Stimulated activated CD4-positive, alpha-beta T cell treated with anti-CD3 and anti-CD28 coated beads, Interleukin-4, amount 100 ng/mL, for 48 hours (primary cell): ENCODE measurements at places on chromosomes 1 and 21.

DNA sequence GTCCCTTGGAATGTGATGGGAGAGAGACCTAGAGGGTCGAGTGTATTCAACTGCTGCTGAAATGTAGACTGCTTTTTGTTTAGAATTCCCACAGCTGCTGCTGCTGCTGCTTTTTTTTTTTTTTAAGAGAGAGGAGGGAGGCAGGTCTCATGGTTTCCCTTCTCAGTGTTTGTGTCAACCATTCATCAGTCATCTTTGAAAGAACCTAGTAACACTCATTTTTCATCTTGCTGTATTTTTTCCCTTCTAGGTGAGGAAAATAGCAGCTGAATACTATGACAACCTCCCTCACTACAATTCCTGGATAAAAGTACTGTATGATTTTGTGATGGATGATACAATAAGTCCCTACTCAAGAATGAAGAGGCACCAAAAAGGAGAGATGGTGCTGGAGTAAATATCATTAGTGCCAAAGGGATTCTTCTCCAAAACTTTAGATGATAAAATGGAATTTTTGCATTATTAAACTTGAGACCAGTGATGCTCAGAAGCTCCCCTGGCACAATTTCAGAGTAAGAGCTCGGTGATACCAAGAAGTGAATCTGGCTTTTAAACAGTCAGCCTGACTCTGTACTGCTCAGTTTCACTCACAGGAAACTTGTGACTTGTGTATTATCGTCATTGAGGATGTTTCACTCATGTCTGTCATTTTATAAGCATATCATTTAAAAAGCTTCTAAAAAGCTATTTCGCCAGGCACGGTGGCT, 9.2 kb downstream of the DEGS1 start:
- no peak for DNase-seq

DNA sequence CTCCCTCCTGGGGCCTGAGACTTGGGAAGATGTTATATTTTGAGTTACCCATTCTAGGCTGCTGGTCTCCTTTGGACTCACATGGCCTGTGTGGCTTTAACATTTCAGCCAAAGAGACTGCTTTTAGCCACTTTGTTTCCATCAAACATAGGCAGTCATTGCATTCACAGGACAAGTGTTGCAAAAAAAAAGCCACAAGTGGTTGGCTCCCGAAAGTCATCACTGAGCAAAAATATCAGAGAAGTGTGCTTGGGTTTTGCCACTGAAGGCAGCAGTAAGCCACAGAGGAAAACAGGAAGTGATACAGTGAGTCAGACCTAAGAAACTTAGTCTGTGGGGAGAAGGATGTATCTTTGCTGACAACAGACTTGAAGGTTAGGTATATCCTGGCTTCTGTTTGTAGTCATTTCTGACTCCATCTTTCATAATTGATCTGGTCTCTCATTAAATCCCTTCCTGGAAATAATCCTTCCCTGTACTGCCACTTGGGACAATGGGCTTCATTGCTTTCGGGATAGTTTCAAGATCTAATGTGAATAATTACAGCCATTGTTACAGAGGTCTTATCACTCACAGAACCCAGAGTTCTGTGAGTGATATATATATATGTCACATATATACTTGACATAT, 80.9 kb downstream of the COLGALT2 start:
- no peak for DNase-seq

DNA sequence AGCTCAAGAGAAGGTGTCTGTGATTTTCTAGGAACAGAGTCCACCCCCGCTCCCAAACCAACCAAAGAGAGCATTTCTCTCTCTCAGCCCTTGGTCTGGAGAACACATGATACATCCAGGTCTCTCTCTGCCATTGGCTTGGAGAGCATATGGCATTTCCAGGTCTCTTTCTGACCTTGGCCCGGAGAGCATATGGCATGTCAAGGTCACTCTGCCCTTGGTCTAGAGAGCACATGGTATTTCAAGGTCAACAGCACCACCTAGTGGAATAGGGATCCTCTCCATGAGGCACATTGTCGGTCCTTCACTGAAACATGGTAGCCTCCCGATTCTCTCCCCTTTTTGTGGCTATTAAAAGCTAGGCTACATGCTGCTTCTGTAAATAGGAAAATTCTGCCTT, 437.7 kb upstream of the OLFM3 start:
- no peak for DNase-seq

- no peak for DNase-seq
These were observed 171.5 kb upstream of the DUSP10 start for GRCh38 chr1:221913351-221913892.

- DNase-seq = no peak
These were observed 4.4 kb downstream of the CHIT1 start for GRCh38 chr1:203225071-203225470.

DNA sequence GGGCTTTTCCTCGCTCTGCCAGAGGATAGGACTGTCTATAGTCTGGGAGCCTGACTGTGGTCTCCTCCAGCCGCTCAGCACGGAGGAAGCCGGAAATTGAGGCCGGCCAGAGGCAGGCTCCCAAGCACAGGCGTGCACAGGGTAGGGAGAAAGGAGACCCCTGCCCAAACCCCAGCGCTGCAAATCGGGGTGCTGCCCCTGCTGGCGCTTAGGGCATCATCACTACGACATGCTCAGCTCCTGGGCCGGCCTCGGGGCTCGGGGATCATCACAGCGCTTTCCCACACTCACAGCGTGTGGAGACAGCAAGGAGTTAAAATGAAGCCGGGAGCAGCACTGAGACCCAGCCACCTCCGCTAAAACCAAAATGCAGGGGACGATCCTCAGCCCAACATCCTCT, 62.8 kb upstream of the ARHGEF16 start:
- DNase-seq = no peak

- DNase-seq = no peak
These were observed 1.5 kb upstream of the CRABP2 start for GRCh38 chr1:156706657-156707416.

DNA sequence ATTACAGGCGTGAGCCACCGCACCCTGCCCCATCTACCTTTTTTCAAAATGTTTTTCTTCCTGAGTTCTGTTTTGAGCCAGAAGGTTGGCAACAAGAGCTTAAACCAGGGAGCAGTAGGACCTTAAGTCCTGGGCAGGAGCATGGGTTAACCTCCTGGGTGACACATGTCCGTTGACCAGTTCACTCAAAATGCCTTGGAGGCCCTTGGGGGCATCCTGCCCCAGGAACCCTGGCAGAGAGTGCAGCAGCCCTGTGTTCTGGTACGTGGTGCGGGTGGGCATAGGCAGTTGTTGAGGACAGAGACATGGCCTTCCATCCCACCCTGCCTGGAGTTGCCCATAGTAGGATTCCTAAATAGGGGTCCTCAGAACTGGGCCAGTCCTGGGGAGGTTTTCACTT, 11.6 kb downstream of the H6PD start:
- DNase-seq = no peak

DNA sequence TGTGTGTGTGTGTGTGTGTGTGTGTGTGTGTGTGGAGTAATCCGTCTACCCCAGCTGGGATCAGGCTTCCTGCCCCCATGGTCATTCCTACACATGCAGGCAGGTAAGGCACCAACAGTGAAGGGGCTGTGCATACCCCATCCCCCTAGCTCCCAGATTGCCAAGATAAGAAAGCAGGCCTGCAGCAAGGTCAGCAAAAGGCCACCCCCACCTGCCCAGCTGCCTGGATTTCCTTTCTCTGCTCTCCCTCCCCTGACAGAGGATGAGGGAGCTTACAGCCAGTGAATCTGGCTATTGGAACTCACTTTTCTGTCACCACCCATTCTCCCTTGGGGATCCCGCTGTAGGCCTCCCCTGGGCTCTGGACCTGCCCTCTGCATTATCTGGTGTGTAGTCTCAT, 7.9 kb downstream of the ALX3 start:
- no peak for DNase-seq

- DNase-seq = no peak
These were observed 12.9 kb downstream of the TTC34 start for GRCh38 chr1:2788506-2789163.

- DNase-seq = no peak
These were observed 59.6 kb downstream of the USP24 start for GRCh38 chr1:55155522-55155921.

GRCh38 chr1:160541622-160542302, 18.7 kb upstream of the SLAMF6 start:
- DNase-seq = no peak

DNA sequence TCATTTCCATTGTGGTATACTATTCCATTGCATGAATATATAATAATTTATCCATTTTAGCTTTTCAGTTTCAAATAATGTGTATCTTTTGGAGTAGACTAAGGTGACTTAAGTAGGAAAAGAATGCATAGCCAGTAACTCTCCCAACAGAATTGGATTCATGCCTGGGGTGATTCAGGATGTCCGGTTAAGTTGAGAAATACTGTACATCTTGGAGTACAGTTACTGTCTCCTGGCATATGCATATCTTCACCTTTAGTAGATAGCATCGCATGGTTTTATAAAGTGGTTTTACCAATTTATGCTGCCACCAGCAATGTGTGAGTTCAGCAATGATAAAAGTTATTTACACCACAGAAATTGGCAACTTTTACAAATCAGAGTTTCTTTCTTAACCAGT, 18.6 kb upstream of the SLC6A9 start:
- DNase-seq = no peak

- DNase-seq = no peak
These were observed 978 bp downstream of the PRDM15 start for GRCh38 chr21:41877901-41878830.

- DNase-seq = no peak
These were observed 41.0 kb upstream of the APOBEC4 start for GRCh38 chr1:183694066-183694465.

DNA sequence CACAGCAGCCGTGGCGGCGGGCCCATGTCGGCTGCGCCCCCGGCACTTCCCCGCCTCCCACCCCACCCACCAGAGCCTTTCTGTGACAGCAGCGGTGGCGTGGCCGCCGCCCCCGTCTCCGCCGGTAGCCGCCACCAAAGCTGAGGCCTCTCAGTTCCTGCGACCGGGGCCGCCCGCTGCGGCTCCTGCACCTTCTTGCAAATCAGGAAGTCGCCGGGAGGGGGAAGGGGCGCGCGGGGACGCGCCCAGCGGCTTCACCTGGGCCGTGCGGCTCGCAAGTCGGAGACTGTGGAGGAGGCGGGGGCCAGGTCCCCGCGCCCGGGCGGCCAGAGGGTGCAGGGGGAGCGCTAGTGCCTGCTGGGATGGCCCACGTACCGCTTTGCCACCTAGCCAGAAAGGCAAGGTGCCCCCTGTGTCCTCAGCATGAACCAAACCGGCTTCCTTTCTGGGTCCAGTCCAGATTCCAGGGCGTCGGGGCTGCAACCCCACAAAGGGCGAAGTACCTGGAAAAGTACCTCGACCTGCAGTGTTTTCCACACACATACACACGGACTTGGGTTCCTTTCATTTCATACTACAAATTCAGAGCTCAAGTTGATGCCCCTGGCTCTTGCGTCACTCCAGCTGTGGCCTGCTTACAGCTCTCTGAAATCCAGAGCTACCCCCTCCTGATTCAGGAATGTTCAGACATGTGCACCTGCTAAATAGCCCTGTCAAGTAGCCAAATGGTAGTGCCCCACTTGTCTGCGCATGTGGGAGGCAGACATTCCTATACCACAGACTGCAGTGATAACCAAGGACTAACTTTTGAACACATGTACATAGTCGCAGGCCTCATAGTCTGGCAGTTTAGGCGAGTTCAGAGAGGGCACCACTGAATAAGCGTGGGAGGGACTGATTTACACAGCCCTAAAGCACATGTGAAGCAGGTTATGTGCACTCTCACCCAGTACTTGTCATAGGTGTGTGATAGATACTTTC, at the start of gene DENND1B:
TSS of gene DENND1B (minus strand) at position 199 of the 981 bp plus-strand sequence. CDS start 325 bp downstream, outside the sequence.
- peak; percentile 63 for DNase-seq

DNA sequence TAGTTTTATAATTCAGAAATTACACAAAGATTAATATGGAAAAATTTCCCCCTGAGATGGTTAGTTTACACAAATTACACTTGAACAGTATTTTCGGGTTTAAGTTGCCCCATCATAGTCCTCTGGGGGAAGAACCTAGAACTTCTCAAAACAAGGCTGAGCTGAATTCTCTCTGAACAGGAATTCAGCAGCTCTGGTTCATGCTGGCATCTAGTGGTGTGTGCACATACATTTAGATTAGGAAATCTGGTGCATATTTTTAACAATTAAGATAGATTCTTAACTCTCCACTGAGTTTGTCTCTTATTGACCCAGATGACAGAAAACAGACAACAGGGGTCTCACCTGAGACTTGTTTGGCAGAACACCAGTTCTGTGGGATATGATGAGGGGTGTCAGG, 410.7 kb downstream of the DSCAM start:
- DNase-seq = no peak

- no peak for DNase-seq
These were observed 99.2 kb downstream of the PSMG1 start for GRCh38 chr21:39084073-39084472.

DNA sequence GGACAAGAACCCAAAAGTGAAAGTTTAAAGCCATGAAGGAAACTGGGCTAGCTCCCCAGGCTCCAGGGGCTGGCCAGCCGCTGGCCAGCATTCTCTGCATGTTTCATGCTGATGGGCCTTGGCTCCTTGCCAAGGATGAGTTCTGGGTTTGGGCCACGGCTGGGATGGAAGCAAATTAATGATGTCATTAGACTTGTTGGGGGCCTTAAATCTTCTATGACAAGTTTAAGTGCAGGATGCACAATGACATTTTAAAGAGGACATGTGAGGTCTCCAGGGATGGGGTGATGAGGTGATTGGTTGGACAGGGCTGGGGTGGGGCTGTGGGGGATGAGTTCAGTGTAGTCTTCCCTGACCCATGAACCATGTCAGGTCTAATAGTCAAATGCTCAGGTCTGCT, 199.6 kb downstream of the TRABD2B start:
- no peak for DNase-seq

- DNase-seq = no peak
These were observed 87.3 kb downstream of the TBX15 start for GRCh38 chr1:118900643-118901440.

- DNase-seq = no peak
These were observed 9.0 kb downstream of the WNT4 start for GRCh38 chr1:22133931-22134324.

DNA sequence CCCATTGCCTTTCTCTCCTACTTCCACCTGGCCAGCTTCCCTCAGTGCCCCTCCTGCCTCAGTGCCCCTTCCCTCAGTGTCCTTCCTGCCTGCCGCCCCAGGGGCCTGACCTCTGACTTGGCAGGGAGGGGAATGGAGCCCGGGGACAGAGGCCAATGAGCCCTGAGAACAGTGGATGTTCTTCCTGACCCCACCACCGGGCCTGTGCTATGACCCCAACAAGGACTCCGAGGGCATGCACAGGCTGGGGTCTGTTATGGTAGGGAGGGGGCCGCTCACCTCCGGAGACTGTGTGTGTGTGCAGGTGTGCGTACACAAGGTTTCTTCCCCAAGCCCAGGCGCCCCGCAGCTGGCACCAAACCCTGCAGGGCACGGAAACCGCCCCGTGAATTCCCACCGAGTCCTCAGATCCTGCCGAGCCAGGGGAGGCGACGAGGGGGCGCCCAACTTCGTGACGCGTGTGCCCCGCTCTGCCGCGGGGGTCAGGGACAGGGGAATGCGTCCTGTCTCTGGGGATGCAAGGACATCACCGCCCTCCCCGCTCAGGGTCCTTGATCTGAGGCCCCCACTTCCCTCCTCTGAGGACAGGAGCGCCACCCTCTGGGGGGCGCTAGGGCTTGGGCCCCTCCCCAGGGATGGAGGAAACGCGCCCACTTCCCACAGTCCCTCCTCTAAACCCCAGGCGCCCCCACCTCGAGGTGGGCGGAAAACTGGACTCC, 766 bp downstream of the RAP1GAP start:
- DNase-seq = no peak
